ENCODE measurements at places on chromosomes 1 and 21.

DNA sequence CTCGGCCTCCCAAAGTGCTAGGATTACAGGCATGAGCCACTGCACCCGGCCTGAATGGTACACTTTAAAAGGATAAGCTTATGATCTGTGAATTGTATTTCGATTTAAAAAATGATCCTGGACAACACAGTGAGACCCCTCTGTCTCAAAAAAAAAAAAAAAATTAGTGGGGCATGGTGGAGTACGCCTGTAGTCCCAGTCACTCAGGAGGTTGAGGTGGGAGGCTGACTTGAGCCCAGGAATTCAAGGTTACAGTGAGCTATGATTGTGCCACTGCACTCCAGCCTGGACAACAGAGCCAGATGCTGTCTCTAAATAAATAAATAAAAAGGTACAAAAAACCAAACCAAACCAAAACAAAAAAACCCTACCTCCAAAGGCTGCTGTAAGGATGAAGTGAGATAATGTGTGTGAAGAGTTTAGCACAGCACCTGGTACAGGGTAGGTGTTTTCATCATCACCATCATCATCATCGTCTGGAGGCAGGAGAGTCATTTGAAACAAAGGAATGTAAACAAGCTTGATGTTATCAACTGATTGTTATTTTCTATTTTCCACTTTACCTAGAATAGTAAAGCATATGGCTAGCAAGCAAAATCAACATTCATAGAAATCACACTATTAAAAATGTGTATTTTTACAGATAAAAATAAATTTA is 22.5 kb upstream of the HTR1D start:
- DNase-seq: no peak

DNA sequence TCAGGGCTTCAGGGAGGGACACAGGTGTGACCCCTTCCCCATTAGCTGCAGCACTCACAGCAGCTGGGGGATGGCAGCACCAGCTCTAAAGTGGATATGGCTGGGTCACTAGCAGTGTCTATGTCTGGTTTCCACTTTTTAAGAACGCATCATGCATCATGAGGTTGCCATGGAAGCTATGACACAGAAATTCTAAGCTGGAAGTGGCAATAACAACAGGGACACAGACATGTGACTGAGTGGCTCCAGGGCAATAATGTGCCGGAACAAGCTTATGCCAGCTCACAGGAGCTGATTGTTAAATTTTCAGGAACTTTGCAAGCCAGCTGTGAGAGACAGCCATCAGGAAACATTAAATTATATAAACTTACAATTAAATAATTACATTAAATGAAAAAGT is 51.2 kb upstream of the NFASC start:
- DNase-seq: no peak

- DNase-seq: no peak
These were observed 3.6 kb upstream of the MAP1LC3C start for GRCh38 chr1:242002510-242002909.

DNA sequence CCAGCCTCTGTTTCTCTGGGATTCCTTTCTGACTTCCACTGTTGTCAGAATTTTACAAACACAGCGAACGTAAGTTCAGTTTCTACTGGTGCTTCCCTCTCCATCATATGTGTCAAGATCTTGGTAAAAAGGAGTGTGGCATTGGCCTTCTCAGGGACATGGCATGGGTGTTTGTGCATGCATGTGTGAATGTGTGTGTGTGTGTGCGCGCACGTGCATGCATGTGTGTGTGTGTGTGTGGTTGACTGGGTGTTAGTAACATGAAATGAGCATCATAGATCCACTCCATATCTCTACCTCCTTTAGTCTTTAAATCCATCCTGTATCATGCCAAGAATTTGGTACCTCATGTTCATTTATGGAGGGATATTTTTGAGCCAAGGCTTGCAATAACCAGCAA is 411.3 kb downstream of the NPHP4 start:
- no peak for DNase-seq

- DNase-seq: no peak
These were observed 164.7 kb downstream of the LTN1 start for GRCh38 chr21:28828021-28828420.

All from fibroblast of skin of right quadriceps (primary cell).